ENCODE measurements at places on chromosomes 11 and 22.

DNA sequence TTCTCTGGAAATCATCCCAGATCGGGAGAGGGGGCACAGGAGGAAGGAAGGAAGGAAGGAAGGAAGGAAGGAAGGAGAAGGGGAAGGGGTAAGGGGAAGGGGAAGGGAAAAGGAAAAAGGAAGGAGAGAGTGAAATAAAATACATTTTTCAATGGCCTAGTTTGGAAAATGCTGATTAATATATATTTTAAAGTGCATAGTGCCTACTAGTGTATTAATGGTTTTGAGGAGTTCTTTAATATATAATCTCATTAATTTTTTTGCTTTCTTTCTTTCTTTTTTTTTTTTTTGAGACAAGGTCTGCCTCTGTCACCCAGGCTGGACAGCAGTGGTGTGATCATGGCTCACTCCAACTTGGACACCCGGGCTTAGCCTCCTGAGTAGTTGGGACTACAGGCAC is 107.8 kb upstream of the FOLH1 start:
- DNase-seq, result no peak

DNA sequence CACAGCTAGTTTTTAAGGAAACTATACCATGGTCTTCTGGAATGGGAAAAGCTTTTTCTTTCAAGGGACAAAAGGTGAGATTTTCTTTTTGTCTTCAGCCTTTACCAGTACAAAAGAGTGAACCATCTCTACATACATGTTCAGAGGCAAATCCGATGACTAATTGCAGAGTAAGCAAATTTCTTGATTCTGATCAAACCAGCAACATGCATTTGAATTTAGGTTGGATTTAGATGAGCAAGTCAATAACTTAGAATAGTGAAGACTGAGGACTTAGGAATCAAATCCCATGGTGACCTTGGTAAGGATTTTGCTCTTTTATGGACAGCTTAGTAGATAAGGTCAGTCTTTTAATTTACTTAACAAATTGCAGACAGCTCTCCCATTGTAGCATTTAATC is 65.9 kb upstream of the BLID start:
- DNase-seq, result no peak

DNA sequence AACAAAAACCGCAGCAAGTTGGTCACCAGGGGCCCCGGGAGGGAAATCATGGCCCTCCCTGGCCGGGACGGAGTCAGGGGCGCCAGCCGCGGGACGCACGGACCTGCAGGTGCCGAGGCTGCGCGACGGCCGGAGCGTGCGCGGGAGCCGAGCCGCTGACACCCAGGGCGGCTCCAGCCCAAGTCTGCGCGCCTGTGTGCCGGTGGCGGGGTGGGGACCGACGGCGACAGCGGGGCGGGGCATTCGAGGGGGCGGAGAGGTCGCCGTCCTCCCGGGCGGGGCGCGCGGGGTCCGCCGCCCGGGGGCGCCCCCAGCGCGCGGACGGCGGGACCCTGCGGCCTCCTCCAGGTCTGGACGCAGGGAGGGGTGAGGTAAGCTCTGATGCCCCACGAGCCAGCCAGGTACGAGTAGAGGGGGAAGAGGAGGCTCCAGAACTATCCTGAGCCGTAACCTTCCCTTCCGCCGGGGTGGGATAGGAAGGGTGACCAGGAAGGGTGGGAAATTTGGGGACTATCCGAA is at the start of gene ESAM:
ESAM (minus strand) TSS at position 186 of the 519 bp plus-strand sequence; CDS start at position 50, 136 bp downstream.
- peak; percentile 80 for DNase-seq

DNA sequence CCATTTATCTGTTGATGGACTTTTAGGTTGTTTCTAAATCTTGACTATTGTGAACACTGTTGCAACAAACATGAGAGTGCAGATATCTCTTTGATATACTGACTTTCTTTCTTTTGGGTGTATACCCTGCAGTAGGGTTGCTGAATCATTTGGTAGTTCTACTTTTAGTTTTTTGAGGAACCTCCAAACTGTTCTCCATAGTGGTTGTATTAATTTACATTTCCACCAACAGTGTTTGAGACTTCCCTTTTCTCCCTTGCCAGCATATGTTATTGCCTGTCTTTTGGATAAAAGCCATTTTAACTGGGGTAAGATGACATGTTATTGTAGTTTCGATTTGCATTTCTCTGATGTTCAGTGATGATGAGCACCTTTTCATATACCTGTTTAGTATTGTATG is 330.0 kb downstream of the DDX10 start:
- no peak for DNase-seq

- peak; percentile 42 for DNase-seq
These were observed 55.6 kb downstream of the P4HA3 start for GRCh38 chr11:74255741-74256375.

- DNase-seq, result peak; percentile 98
These were observed 4.4 kb upstream of the WEE1 start for GRCh38 chr11:9568854-9569587.

GRCh38 chr22:40043081-40043480 is 48.3 kb downstream of the FAM83F start:
- no peak for DNase-seq

DNA sequence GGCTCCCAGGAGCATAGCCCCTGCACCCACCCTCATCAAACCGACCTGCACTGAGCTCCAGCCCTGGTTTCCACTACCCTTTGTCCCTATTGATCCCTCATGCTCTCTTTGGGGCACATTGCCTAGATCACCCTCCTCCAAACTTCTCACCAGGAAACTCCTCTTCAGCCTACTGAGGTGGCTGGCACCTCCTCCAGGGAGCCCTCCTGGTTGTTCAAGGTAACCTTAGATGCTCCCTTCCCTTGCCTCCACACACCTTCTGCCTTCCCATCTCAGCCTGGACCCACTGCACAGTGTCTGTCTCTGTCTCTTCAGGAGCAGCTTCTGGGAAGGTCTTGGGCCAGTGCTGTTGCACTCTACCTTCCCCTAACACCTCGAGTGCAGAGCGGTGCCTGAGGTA is 15.8 kb upstream of the WNT7B start:
- no peak for DNase-seq

- no peak for DNase-seq
These were observed 196.3 kb upstream of the CADM1 start for GRCh38 chr11:115700496-115700895.

Data from NCI-H526 treated with DMSO at 0.1 percent for 48 hours (cell line).